ENCODE measurements at places on chromosomes 1 and 21.

DNA sequence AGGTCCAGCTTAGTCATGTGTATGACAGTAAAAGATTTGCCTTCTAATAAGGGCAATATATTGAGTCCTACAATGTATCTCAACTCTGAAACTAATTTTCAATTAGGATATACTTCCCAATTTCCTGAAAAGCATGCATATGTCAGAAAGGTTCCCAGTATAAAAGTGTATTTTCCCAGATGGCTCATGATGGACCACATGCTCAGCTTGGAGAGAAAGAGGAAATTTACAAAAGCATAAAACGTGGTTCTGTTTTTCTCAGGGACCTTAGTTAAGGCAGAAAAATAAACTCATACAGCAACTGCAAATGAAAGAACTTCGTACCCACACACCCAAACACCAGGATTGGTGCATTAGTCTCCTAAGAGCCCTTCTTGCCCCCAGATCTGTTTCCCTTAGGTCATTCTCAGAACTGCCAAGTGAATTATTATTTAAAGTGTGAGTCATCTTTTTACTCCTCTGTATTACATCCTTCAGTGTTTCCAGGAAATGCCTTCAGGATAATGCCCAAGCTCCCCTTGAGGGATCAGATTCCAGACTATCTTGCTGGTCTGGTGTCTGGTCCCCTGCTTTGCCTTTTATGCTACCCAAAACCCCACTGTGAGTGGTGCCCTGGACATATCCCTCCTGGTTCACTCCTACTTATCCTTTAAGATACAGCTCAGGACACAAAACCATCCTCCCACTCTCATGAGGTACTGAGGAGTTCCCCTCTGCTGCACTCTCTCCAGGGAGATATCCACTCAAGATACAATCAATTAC lies 57.4 kb downstream of the SSX2IP start:
- no peak for DNase-seq

DNA sequence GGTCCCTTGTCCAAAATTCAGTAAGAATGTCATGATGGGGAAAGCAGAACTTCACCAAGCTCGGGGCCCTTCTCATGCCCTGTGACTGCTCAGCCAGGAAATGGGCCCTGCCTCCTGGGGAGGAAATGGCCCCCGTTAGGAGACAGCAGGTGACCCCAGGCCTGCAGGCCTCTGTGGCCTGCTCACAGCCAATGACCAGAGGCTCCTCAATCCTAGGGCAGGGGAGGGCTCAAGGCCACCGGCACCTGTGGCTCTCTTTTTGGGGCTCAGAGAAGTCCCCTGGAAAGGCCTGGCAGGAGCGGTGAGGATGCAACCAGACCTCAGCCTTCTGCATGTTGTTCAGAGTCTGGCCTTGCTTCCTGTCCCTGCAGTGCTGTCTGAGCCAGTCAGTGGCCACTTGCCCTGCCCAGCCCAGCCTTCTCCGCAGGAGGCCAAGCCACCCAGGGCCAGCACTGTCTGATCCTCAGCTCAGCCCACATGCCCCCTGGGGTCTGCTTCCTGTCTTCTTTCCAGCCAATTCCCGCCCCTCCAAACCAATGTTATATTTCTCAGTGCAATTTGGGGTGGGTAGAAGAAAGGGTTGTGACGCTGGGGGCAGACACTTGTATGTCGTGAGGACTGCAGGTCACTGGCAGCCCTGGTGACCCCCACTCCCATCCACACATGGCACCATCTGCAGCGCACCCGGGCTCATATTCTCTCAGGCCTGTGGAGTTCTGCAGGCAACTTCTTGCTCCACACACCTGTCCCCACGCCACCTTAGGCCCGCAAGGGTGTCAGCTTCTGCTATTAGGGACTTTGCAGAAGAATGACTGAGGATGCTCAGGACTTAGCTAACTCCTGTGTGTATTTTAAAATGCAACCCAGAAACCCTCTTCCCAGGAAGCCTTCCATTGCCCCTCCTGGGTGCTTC lies 83.6 kb downstream of the ITPKB start:
- no peak for DNase-seq

DNA sequence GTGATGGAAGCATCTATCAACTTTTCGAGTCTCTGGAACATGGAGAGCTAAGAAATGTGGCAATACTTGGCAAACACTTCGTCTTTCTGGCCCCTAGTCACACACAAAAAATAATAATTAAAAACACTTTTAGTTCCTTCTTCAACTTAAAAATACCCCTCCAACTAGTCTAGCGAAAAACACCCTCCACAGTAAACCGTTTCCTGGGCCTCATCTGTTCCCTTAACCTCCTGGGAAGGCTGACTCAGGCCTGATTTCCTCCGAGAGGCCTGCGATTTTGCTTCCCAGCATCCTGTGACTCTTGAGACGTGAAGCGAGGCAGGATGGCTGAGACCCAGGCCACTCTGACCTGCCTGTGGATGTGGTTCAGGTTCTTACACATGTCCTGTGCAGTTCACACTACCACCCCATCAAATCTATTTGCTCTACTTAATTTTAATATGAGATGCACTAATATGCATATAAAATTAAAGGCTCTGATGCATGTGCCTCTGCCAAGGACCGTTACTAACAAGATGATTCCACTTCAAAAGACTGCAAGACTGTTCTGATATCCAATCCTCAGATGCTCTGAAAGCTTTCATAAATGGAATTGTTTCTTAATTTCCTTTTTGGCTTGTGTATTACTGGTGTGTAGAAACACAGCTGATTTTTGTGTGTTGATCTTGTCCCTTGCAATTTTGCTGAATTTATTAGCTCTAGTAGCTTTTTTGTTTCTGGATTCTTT lies 3.5 kb downstream of the NAV1 start:
- no peak for DNase-seq

- no peak for DNase-seq
Measured at GRCh38 chr1:24901791-24902470, 28.1 kb downstream of the RUNX3 start.

- DNase-seq, result no peak
Measured at GRCh38 chr1:172746091-172746949, 87.4 kb downstream of the FASLG start.

DNA sequence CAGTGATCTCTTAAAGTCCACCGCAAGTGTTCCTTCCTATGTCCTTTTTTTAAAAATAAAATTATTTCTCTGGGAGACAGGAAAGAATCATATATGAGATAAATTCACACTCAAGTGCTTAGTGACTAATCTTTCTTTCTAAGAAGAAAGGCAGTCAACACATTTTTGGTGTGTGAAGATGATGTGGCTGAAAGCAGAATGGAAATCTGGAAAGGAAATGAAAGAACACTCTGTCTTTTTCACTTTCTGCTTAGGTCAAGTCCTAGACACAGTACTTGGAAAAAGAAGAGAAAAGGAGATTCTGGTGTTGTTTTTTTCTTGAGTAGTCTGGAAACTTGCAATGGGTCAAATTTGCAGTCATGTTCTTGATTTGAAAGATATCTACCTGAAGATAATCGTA lies 45.5 kb upstream of the PRRX1 start:
- DNase-seq, result no peak

GRCh38 chr1:156860113-156860627 lies 495 bp upstream of the NTRK1 start:
- DNase-seq, result no peak

DNA sequence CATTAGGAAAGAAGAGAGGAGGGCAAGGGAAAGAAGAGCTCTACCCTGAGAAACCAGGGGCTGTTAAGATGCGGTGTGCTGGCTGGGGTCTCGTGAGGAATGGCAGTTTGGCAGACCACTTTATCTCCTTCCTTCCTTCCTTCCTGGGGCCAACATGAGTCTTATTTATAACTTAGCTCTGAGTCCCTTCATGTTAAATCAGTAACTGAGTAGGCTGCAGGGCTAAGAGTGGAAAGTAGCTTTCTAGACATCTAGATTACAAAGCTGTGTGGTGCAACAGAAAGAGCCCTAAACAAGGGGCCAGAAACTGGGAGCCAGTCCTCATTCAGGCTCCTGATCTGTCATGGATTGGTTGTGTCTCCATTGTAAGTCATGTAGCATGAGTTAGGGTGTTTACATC lies 135.4 kb upstream of the DUSP10 start:
- DNase-seq, result no peak

DNA sequence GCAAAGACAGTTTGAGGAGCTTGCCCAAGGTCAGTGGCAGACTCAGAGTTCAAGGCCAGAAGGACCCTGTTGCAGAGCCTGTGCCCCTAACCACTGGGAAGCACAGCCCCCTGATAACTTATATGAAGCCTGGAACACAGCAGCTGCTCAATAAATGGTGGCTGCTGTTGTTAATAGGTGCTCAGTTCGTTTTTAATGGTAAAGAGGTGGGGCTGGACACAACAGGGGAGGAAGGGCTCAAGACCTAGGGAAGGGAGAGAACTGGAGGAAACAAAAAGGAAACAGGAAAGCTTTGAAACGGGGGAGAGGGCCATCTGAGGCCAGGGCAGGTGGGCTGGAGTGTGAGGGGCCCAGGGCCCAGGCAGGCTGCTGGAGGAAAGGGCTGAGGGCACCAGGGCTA lies 125.4 kb downstream of the LACTBL1 start:
- DNase-seq, result no peak

GRCh38 chr1:233496993-233497392 lies 116.9 kb upstream of the KCNK1 start:
- DNase-seq, result no peak

GRCh38 chr1:19877181-19877750 lies 4.9 kb upstream of the OTUD3 start:
- DNase-seq, result no peak

DNA sequence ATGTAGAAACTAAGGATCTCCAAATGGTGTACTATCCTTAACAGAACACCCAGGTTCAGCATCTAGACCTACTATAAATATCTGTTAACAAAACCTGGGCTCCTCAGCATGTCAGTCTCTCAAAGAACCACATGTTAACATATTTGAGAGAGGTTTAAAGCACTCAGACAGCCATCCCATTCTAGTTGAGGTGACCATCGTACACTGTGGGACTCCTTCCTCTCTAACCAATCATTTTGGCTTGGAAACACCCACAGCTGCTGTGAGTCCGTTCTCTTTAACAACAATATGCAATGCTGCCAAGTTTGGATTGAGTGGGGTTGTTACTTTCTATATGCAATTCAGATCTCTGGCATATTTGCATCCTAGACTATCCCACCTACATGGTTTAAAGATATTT lies 105.8 kb downstream of the MRPL39 start:
- no peak for DNase-seq

- no peak for DNase-seq
Measured at GRCh38 chr1:197776351-197777105, 1.2 kb upstream of the DENND1B start.

- DNase-seq, result no peak
Measured at GRCh38 chr21:45618846-45619485, 24.6 kb upstream of the PCBP3 start.

GRCh38 chr1:22861764-22862440 lies 110.8 kb downstream of the LACTBL1 start:
- no peak for DNase-seq

GRCh38 chr1:159214149-159214760 lies 9.6 kb downstream of the ACKR1 start:
- DNase-seq, result no peak

Measured in esophagus squamous epithelium (tissue), 5 donors.